ENCODE measurements at places on chromosomes 3 and 15. TPM values are rescaled to one million over a fixed set of nuclear protein-coding genes. Genes with fewer than 3 reads are reported as not detected.

GRCh38 chr3:110677506-110677905 is 394.1 kb upstream of the NECTIN3 start:
- no peaks in the 10 kb centered on the region for H3K4me1 ChIP-seq
- no peak for DNase-seq
- no peak overlapping the region for H3K4me3 ChIP-seq
- H3K36me3 ChIP-seq, result no peaks in the 10 kb centered on the region
- no peak overlapping the region for H3K27ac ChIP-seq

- no peak for DNase-seq
- no peak overlapping the region for H3K4me3 ChIP-seq
- H3K27ac ChIP-seq, result no peak overlapping the region
- no peaks in the 10 kb centered on the region for H3K36me3 ChIP-seq
- no peaks in the 10 kb centered on the region for H3K27me3 ChIP-seq
These were observed 105.7 kb downstream of the LRTM1 start for GRCh38 chr3:54822206-54822605.

DNA sequence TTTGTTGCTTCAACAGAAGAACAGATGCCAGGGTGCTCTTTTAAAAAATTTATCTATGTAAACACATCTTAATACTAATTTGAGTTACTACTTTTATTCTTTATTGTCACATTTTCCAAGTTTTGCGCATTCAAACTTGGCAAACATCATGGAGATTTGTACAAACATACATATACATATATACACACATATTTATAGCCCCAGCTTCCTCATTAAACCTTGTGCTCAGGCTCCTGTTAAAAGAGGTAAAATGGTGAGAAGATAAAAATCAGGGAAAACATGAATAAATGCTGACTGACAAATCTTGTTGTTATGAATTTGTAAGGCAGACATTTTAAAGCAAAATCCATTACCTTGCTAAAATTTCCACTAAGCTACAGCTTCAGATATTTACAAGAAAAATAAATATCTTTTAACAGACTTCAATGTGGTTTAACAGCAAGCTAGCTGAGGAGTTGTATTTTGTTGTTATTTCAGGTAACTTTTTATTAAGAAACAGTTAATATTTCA is 27.1 kb downstream of the CDV3 start:
- H3K27ac ChIP-seq, result no peak overlapping the region
- DNase-seq, result no peak
- peaks cover 62% of the 10 kb centered on the region for H3K36me3 ChIP-seq
- peaks cover 9% of the 10 kb centered on the region for H3K4me1 ChIP-seq
- no peak overlapping the region for H3K4me3 ChIP-seq

DNA sequence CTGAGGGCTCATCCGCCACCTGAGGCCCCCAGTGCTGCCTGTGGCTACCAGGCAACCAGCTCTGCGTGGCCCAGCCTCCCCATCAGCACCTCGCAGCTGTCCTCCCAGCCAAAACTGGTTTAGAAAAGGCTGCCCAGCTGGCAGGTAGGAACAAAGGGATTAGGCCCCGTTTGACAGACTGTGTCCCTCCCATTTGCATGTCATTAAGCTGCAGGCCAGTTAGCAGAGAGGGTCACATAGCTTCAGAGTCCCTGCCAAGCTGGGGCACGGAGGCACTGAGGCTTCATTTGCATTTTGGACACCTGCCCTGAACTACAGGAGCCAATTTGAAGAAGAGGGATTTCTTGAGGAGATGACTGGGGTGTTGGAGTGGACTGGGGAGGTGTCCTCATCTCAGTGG is 177.9 kb downstream of the TLE3 start:
- no peaks in the 10 kb centered on the region for H3K36me3 ChIP-seq
- H3K4me3 ChIP-seq, result no peak overlapping the region
- H3K27ac ChIP-seq, result no peak overlapping the region
- H3K27me3 ChIP-seq, result peaks cover 7% of the 10 kb centered on the region
- no peak for DNase-seq

GRCh38 chr3:48433472-48434118 is 3.7 kb upstream of the PLXNB1 start:
- no peak overlapping the region for H3K27ac ChIP-seq
- no peak overlapping the region for H3K4me3 ChIP-seq
- no peak for DNase-seq
- peaks cover 22% of the 10 kb centered on the region for H3K36me3 ChIP-seq
- no peaks in the 10 kb centered on the region for H3K27me3 ChIP-seq
- peaks cover 11% of the 10 kb centered on the region for H3K4me1 ChIP-seq

Gene SCN11A
- total RNA-seq, result 0.02 TPM

GRCh38 chr3:42805141-42805821 is 991 bp upstream of the HIGD1A start:
- peaks cover 35% of the 10 kb centered on the region for H3K27me3 ChIP-seq
- peaks cover 17% of the 10 kb centered on the region for H3K36me3 ChIP-seq
- peak overlapping the region; percentile 96 for H3K4me3 ChIP-seq
- DNase-seq, result no peak
- no peak overlapping the region for H3K27ac ChIP-seq

DNA sequence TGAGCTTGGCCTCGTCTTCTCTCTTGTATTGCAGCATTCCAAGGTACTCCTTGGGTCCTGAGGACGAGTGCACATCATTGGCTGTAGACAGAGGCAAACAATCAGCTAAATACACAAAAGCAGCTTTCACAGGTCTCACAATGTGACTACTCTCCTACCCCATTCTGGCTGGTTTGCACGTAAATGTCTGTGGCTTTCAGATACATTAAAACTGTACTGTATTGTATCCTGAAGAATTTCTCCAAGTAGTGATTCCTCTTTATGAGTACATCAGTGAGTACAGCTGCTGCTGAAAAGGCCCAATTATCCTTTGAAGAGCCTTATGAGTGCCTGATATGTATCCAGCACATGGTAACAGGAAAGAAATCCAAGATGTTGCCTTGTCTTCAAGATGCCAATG is 22.0 kb upstream of the GNB5 start:
- DNase-seq, result no peak
- no peaks in the 10 kb centered on the region for H3K36me3 ChIP-seq
- no peak overlapping the region for H3K27ac ChIP-seq
- H3K4me3 ChIP-seq, result no peak overlapping the region
- peaks cover 8% of the 10 kb centered on the region for H3K4me1 ChIP-seq

DNA sequence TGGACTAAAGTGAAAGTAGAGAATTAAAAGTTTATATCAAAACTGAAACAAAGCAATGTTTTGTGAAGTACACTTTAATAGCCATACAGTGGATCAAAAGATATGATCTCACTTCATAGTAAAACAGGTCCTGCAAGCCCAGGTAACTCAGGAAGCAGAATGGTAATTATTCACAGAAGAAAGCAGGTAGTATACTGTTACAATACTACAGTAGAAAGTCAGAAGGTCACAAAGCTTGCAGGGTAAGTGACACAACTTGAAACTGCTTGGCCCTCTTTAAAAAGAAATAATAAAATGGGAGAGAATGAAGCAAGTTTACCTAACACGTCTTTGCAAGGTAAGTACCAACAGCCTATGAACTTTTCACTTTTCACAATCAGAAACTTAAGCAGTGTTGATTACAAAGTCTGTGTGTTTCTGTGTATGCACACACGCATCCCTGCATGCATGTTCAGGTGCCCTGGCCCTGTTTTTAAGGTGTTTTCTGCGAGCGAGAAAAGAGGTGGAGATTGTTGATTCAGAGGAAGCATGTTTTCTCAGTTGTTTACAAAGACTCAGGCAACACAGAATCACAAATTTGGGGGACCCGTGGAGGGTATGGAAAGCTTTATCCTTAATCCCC is at the start of gene NAALADL2:
Gene NAALADL2 (plus strand): TSS at position 221 of the 622 bp plus-strand sequence.
- H3K27me3 ChIP-seq, result no peaks in the 10 kb centered on the region
- no peaks in the 10 kb centered on the region for H3K36me3 ChIP-seq
- H3K4me1 ChIP-seq, result no peaks in the 10 kb centered on the region

DNA sequence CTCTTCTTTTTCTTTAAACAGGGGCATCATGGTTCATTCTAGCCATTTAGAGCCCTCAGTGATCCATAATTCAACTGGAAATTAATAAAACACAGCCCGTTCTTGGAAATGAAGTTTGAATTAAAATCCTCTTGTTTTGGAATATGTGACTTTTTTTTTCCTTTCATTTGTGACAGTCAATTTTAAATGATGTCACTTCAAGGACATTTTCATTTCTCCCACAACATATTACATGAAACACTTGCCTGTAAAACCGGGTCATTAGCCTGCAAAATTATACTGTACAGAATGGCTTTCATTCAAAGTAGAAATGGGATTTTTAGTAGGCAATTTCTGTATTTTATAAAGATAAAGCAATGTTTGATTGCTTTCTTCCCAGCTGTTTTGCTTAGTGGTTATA is 789 bp upstream of the SEMA6D start:
- no peaks in the 10 kb centered on the region for H3K36me3 ChIP-seq
- DNase-seq, result no peak
- no peaks in the 10 kb centered on the region for H3K4me1 ChIP-seq
- no peak overlapping the region for H3K4me3 ChIP-seq
- no peak overlapping the region for H3K27ac ChIP-seq

DNA sequence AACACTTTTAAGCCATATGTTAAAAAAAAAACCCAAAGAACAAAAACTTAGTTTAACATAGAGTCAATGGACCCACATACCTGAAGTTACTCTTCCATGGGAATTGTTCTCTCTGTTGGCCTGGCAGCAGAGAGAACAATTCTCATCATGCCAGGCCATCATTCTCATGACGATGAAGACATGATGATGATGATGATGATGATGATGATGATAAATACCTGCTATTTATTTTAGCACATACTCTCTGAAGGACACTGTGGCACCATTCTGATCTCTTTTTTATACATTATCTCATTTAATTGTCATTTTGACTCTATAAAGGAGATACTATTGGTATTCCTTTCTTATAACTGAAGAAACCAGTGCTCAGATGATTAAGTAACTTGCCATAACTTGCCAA is 366.9 kb downstream of the MFSD1 start:
- no peak overlapping the region for H3K4me3 ChIP-seq
- no peak overlapping the region for H3K27ac ChIP-seq
- no peaks in the 10 kb centered on the region for H3K4me1 ChIP-seq
- no peaks in the 10 kb centered on the region for H3K27me3 ChIP-seq
- H3K36me3 ChIP-seq, result no peaks in the 10 kb centered on the region

- H3K4me1 ChIP-seq, result no peaks in the 10 kb centered on the region
- no peaks in the 10 kb centered on the region for H3K27me3 ChIP-seq
- no peaks in the 10 kb centered on the region for H3K36me3 ChIP-seq
- no peak for DNase-seq
- H3K27ac ChIP-seq, result no peak overlapping the region
These were observed 222.1 kb downstream of the LRTM1 start for GRCh38 chr3:54705730-54706129.

Gene MYZAP
- not detected for total RNA-seq

DNA sequence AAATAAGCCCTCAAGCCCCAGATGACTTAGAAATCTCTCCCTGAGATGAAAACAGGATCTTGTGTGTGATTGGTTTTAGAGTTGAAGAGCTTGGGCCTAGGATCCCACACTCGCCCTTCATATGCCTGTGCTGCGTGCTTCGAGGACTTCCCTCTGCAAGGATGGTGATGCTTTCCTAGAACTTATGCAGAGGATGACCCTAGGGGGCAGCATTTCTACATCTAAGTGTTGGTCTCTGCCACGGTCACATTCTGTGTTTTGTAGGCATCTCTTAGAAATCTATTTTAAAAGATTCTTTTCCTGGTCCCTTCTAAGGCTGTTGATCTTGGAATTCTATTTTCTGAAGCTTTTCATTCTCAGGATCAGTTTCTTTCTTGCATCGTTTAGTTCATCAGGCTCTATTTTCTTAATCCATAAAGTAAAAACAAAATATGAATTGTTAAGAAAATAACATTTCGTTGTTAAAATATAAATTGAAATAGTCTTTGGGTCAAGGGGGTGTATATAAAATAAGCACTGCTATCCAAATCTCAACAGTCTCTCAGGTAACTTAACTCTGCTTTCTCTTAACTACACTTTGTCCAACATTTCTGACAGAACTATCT is 45.7 kb downstream of the WDR76 start:
- H3K36me3 ChIP-seq, result peaks cover 54% of the 10 kb centered on the region
- no peak for DNase-seq
- H3K4me3 ChIP-seq, result no peak overlapping the region
- no peaks in the 10 kb centered on the region for H3K27me3 ChIP-seq

Gene NR2E3
- total RNA-seq, result not detected

Gene SCAANT1
- not detected for total RNA-seq

GRCh38 chr15:65095011-65095746 is 18.6 kb downstream of the KBTBD13 start:
- no peak overlapping the region for H3K4me3 ChIP-seq
- no peak for DNase-seq
- no peaks in the 10 kb centered on the region for H3K27me3 ChIP-seq
- peaks cover 12% of the 10 kb centered on the region for H3K36me3 ChIP-seq
- no peak overlapping the region for H3K27ac ChIP-seq
- no peaks in the 10 kb centered on the region for H3K4me1 ChIP-seq

Gene GRK7
- not detected for total RNA-seq

- no peak for DNase-seq
- H3K4me1 ChIP-seq, result no peaks in the 10 kb centered on the region
- no peak overlapping the region for H3K27ac ChIP-seq
- H3K4me3 ChIP-seq, result no peak overlapping the region
These were observed 9.8 kb upstream of the SLC25A36 start for GRCh38 chr3:140931801-140932200.

Gene NOX5
- 0.21 TPM for total RNA-seq

GRCh38 chr3:42376344-42376798 is 34.0 kb downstream of the LYZL4 start:
- H3K4me1 ChIP-seq, result peaks cover 5% of the 10 kb centered on the region
- peaks cover 3% of the 10 kb centered on the region for H3K27me3 ChIP-seq
- H3K4me3 ChIP-seq, result no peak overlapping the region
- H3K27ac ChIP-seq, result no peak overlapping the region
- no peak for DNase-seq
- no peaks in the 10 kb centered on the region for H3K36me3 ChIP-seq

Gene OIP5
- 16.1 TPM for total RNA-seq

DNA sequence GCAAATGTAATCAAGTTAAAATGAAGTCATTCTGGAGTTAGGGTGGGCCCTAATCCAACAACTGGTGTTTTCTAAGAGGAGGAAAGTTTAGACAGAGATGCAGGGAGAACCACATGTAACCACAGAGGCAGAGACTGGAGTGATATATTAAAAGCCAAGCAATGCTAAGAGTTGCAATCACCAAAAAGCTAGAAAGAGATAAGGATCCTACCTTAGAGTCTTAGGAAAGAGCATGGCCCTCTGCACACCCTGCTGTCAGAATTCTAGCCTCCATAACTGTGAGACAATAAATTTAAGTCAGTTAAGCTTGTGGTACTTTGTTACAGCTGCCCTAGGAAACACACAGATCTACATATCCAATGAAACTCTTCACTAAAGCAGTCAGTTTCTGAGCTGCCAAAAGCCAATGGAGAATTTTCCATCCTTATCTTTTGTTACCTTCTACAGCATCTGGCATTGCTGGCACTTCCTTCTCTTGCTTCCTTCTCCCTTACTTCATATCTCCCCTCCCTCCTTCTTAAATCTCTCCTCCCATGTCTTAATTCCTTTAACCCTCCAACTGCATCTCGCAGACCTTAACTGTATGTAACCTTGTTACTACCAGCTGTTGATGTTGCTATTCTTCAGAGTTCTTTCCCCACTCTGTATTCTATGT is 11.2 kb downstream of the DCBLD2 start:
- H3K4me1 ChIP-seq, result peaks cover 2% of the 10 kb centered on the region
- peaks cover 6% of the 10 kb centered on the region for H3K27me3 ChIP-seq
- no peaks in the 10 kb centered on the region for H3K36me3 ChIP-seq
- no peak overlapping the region for H3K27ac ChIP-seq
- no peak for DNase-seq

- peak overlapping the region; percentile 77 for H3K4me3 ChIP-seq
- no peak for DNase-seq
- H3K27me3 ChIP-seq, result no peaks in the 10 kb centered on the region
- peak overlapping the region; percentile 89 for H3K27ac ChIP-seq
- H3K36me3 ChIP-seq, result peaks cover 40% of the 10 kb centered on the region
These were observed 94.4 kb downstream of the ST6GAL1 start for GRCh38 chr3:187024536-187025226.

Gene MKRN3
- total RNA-seq, result 1.0 TPM

Measured in activated T-helper 2 cell treated with anti-CD3 and anti-CD28 coated beads, Interferon-gamma antibody, Interleukin-2, Interleukin-4, amounts not matched to agents 10 μg/mL and 5 μg/mL and 100 μg/mL, durations not matched to agents 14 hours and 24 hours and 36 hours (primary cell).